HS-27A (cell line): ENCODE measurements at places on chromosomes 1 and 21.

DNA sequence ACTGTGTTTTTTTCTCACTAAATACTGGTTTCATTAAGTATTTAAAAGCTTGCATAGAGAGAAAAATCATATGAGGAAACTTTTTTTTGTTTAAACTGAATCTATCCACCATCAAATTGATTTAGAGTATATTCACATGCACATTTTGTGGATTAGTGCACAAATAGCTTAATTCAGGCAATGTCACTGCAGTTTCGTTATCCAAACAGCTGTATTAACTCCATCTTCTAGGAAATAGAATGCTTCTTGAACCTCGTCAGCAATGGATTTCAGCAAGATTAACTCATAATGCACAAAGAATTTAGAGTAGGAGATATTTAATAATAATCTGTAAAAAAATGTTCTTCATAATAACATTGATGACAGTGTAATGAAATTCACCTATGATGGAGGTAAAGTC is 37.5 kb downstream of the NEXN start:
- DNase-seq: no peak

DNA sequence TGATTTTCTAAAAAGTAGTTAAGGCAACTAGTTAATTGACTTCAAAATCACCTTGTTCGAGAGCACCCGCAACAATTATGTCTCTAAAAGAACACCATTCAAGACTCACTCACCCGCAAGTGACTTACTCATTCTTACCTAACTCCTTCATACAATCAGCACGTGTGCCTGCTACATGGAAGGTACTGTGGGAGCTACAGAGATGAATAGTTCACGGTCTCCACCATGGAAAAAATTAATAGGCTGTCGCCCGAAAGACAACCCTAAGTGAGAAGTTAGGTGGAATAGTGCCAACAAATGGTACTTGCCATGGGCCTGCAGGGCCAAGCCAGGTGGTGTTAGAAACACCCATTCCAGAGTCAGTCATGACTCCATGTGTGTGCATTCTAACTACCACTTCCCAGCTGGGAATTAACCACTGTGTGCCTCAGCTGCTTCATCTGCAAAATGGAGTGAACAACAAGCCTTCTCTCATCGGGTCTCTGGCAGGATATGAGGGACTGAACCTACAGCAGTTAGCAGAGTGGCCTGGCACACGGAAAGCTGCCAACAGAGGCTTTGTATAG is 7.1 kb downstream of the SSBP3 start:
- DNase-seq: no peak

- no peak for DNase-seq
Observed at GRCh38 chr1:111183308-111184069, 17.0 kb downstream of the DENND2D start.

GRCh38 chr1:15425521-15425920 is 12.7 kb upstream of the CTRC start:
- no peak for DNase-seq

DNA sequence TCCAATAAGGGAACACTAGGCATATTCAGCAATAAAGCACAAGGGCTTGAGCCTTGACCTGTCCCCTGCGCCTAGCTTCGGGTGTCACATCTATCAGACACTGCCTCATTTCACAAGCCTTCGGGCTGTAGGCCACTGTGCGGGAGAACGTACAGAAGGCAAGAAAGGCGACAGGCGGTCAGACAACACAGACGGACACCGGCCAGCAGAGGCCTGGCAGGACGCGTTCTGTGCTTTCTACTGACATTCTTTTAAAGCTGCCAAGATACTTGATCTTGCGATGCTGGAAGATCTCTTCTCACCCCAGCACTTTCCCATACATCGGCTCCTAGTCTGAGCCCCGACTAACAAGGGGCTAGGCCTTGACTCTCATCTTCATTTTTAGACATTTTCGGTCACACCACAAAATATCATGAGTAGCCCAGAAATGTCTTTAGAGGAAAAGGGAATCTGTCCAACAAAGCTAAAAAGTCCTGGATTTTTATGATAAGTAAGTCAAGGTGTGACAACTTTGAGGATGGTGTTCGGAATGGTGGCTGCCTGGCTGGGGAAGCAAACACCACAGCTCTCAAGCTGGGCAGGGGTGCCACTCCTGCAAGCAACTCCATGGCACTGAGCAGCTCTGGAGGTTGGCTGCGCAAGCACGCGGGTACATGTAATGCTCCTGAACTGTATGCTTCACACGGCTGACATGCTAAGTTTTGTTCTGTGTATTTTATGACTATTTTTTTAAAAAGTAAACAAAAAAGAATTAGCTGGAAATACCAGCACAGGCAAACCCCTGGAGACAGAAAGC is 18.7 kb downstream of the RIPK4 start:
- no peak for DNase-seq

GRCh38 chr21:16007943-16008342 is 278.2 kb downstream of the USP25 start:
- DNase-seq: no peak

DNA sequence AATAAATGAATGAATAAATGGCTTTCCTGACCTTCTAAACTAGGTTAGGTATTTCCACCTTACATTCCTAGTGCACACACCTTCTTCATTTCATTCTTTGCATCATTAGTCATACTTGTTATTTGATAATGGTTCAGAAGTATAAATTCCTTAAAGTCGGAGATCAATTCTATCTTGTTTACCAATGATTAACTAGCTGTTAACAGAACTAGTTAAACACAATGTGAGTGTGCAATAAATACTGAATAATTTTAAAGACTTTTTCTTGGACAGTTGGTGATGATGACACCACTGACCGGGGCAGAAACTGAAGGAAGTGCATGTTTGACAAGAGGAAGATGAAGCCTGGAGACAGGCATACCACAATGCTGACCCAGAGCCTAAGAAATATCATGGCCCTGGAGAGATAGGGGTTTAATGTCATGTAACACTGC is 207.1 kb upstream of the DEPDC1 start:
- no peak for DNase-seq

GRCh38 chr21:44758781-44759627 is 42.6 kb downstream of the UBE2G2 start:
- no peak for DNase-seq

GRCh38 chr1:223144431-223144830 is 1.4 kb upstream of the TLR5 start:
- DNase-seq: no peak

DNA sequence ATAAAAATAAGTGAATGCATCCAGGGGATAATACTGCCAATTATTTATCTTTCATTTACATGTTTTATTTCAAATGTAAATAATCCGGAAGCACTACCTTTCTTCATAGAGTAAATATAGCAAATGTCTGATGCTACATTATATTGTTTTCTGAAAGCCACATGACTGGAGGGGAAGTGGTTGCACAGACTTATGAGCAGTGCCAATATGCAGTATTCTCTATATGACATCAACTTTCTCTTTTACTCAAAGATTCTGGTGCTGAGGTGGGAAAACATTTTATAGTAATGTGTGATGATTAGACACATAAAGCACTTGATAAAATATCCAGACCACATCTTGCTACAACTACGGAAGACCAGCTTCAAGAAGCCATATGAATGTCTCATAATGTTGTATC is 314.7 kb downstream of the NEGR1 start:
- no peak for DNase-seq

GRCh38 chr1:40078512-40079333 is 18.3 kb downstream of the PPT1 start:
- DNase-seq: peak; percentile 38

DNA sequence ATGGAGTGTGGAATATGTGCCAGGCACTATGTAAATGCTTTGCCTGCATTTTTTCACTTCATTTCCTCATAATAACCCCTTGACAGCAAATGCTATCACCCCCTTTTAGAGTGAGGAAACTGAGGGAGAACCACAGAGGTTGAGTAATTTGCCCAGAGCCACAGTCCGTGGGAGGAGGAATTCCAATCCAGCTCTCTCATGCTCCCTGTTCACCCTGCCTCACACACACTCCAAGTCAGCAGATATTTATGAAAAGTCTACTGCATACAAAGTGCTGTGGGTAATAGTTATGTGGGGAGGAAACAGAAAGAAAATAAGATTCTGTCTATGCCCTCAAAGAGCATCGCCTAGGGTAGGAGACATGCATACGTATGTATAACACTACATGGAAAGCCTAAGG is 30.9 kb upstream of the RBM15 start:
- no peak for DNase-seq

DNA sequence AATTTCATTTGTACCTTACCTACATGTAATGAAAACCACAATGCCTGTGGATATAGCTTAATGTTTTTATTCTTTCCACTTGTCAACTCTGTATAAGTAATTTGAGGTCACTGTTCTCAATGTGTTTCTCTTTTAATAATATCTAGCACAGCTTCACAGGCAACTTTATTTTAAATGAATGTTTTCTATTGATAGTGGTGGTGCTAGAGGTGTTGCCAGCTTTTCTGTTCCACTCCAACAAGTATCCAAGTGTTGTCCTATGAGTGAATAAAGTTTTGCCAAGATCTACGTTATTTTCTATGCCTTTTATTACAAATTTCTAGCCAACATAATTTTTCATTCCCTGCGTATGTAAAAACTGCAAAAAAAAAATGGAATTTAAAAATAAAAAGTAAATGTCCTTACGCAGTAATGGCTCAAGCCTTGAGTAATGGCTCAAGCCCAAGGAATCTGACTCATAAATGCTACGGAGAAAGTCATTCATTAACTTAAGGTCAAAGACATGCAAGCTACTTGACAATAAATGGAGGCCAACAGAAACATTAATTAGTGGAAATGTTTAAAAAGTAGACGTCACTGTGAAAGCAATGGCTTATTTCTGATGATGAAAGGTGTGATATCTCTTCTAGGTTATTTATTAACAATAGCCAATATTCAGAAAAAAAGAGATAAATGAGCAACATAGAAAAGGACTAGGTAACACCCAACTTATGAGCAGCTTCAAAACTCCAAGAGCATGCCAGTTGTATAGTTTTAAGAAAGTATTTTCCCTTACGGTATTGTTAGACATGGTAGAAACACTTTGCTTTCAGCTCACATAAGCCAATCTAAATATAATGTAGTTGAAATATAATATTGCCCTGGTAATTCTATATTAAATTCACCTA is 71.4 kb downstream of the SLC44A5 start:
- DNase-seq: no peak

- DNase-seq: no peak
Observed at GRCh38 chr1:199221371-199222150, 582.7 kb downstream of the PTPRC start.

DNA sequence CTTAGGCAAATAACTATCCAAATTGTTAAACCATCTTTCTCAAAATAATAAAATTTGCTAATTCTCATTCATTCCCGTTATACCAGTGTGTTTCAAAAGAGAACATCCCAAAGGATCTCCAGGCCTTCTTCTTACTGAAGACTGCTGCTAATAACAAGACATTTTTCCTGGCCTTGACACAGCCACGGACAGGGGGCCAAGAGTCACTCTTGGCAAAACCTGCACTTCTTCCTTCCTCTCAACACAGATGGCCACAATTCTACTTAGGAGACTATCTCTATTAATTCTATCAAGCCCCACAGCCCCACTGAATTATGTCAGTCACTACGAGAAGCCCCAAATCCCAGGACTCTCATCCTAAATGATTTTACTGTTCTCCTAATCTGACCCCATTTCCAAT is 86.0 kb downstream of the EVI5 start:
- DNase-seq: no peak

- DNase-seq: no peak
Observed at GRCh38 chr1:200033511-200034261, 6.2 kb downstream of the NR5A2 start.

- no peak for DNase-seq
Observed at GRCh38 chr1:229027622-229028182, 243.2 kb upstream of the RAB4A start.

DNA sequence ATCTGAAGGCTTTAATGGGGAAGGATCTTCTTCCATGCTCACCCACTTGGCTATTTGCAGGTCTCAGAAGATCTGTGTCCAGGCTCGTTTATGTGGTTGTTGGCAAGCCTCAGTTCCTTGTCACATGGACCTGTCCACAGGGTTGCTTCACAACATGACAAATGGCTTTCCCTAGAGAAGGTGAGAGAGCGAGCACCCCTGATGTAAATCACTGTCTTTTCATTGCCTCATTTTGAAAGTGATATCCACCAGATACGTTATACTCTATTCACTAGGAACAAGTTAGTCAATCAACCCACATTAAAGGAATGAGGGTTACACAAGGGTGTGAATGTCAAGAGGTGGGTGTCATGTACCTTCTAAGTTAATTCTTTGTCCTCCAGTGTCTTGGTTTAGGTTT is 433.3 kb downstream of the RPS6KC1 start:
- DNase-seq: no peak

DNA sequence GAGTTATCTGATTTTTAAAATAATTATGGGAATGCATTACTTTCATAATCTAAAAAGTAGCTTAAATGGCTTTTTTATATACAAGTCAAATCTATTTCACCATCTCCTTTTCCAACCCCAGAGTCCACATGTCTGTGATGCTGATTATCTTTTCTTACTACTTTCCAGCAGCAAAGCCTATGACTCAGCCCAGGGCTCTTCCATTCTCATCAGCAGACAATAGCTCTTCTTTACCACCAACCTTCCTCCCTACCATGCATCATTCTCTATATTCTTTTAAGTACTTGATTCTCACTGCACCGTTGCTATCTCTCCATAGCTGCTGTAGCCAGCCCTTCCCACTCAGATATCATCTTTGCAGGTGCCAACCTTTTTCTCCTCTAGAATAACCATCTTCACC is 61.3 kb downstream of the OVGP1 start:
- no peak for DNase-seq

- no peak for DNase-seq
Observed at GRCh38 chr1:181674617-181675016, 191.3 kb downstream of the CACNA1E start.

GRCh38 chr1:26724926-26725325 is 29.1 kb downstream of the ARID1A start:
- DNase-seq: no peak

GRCh38 chr1:156804572-156805243 is 11.9 kb downstream of the SH2D2A start:
- DNase-seq: no peak

GRCh38 chr1:50329332-50329932 is 93.8 kb downstream of the DMRTA2 start:
- DNase-seq: no peak

DNA sequence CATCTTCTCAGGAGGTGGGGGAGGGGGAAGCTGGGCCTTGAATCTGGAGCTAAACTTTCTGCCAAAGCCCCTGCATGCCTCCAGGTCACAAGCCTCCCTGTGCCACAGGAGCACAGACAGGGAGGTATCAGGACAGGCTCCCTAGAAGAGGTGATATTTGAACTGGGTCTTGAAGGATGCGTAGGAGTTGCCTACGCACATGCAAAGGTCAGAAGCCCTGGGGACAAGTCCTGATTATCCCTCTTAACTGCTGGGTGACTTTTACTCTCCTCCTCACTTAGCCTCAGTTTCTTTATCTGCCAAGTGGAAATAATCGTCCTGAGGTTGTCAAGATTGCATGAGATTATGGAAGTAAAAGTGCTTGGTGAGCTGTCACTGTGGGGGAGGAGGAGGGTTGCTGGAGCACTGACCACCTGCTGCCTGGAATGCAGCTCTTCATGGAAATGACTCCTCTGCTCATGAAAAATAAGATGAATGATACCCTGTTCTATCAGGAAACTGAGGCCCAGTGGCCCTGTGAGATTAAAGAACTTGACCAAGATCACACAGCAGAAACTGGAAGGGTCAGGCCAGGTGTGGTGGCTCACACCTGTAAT is 50.6 kb upstream of the LAPTM5 start:
- no peak for DNase-seq

- no peak for DNase-seq
Observed at GRCh38 chr1:228778961-228779360, 43.7 kb downstream of the RHOU start.
